ENCODE measurements at places on chromosomes 5 and 9.

GRCh38 chr5:79255786-79256557, 20.0 kb downstream of the JMY start:
- DNase-seq, result no peak

DNA sequence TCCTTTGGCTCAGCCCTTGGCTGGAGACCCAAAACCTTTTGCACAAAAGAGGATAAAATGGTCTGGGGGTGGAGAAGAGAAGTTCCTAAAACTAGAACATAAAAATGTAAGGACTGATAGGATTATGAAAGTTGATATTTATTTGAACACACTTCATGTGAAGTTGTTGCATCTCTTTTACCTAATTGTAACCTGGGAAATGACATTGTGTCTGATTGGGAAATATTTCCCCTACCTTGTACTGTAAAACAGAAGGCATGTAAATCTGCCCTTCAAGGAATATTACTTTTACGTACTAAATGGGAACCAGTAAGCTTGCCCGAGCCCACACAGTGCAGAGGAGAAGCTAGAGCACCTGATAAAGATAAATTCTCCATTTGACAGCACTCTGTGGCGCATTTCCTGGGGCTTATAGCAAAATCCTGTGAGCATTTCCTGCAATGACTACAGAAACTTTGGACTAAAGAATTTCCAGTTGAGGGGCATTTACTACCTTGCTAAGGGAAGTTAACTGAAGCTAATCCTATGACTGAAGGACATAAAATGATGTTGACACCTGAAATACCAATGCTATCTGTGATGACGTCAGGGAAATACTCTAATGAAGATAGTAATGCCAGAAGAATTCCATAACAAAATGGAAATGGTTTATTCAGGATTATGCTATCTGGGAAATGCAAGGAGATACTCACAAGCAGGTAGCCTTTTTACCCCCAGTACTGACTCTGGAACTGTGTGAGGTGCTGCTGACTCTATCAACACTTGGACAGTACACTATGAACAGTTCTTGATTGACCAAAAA, 78.3 kb upstream of the LIFR start:
- DNase-seq, result no peak

GRCh38 chr5:31415009-31415923, 116.6 kb downstream of the DROSHA start:
- no peak for DNase-seq

DNA sequence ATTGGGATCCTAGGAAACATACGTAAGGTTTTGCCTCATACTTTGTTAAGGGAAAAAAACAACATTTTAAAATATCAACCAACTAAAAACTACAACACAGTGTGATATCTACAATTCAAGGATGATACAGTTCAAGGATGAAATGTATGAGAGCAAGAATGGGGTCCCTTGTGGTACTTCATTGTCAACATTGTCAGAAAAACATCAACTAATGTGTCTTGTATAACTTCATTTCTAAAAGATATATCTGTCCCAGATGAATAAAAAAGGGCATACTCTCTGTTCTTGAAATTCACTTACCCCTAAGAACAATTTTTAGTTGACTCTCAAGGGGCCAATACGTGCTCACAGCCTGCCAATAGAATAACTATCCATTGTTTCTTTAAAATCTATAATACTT, 1250.5 kb downstream of the PTPRD start:
- DNase-seq, result no peak

DNA sequence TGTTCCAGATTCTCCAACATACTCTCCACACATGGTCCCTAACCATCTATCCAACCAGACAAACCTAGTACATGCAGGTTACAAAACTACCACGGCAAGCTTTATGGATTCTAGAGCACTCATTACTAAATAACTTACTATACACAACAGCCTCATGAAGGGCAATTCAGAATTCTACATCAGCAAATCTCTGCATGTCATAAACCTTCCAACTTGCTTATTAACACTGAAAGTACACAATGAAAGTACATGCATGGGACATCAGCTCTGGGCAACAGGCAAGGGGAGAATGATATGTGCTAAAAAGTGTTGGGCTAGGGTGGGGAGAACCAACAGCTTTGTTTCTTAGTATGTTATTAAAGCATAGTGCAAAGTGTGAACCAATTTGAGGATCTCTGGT, 70.4 kb downstream of the TLE1 start:
- DNase-seq, result no peak

GRCh38 chr5:33684496-33685159, 207.2 kb downstream of the ADAMTS12 start:
- no peak for DNase-seq

- no peak for DNase-seq
These were observed 195.6 kb upstream of the RAI14 start for GRCh38 chr5:34460496-34460895.

DNA sequence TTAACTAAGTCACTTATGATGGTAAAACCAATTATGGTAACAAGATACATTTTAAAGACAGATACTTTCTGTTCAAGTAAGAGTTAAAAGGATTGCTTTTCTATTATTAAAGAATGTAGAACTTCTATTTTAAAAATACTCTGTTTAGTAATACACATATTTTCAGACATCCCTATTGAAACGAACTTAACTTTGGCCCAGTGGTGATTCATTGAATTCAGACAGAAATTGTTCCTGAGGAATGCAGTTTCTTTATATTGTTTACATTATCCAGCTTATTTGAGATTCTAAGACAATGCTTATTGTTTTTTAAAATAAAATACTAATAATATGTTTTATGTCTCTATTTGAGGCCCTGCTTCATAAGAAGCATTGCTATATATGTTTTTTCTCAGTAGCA, 816.4 kb downstream of the SEMA5A start:
- DNase-seq, result no peak

All from AG09309 (cell line).